RCC 7860 (cell line): ENCODE measurements at places on chromosomes 1 and 21.
A peak's percentile ranks its signal among the peaks of the same experiment; 100 is the strongest.

DNA sequence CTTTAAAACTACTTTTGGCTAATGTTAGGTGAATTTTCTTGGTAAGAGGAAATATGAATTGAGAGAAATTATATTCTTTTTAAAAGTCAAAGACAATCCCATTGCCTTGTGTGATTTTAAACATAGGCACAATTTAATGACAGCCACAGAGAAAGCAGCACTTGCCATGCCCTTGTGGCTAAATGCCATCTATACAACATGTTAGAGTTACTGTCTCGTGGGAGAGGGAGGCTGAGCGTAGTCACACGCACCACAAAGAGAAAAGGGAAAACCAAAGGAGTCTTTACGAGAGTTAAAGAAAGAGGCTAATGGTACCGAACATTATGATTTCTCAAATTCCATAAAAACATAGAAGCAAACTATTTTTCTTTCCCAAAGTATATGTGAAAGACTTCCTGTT lies 537.9 kb downstream of the PTPRC start:
- DNase-seq = no peak

GRCh38 chr1:98704971-98705370 lies 43.5 kb downstream of the SNX7 start:
- no peak for DNase-seq

DNA sequence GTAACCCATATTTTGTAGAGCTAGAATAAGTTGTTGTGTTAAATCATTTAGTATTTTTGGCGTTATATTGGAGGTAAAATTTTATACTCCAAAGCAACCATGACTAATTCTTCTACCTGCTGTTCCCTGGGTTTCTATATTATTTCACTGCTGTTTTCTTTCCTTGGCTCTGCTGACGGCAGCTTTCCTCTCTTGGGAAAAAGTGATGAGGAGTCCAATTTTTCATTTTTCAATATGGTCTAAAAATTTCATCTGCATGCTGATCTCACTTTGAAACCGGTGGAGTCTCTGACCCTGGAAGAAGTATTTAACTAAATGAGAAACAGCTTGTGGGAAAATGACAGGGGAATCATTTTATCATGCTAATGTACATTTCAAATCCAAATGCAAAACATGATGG lies 110.2 kb downstream of the IFI44 start:
- DNase-seq = no peak

- DNase-seq = no peak
Observed at GRCh38 chr1:220271706-220272046, 577 bp downstream of the RAB3GAP2 start.

GRCh38 chr1:113269168-113269963 lies 120.9 kb upstream of the MAGI3 start:
- DNase-seq = no peak

- DNase-seq = no peak
Observed at GRCh38 chr1:45381243-45381642, 41.0 kb upstream of the MUTYH start.

DNA sequence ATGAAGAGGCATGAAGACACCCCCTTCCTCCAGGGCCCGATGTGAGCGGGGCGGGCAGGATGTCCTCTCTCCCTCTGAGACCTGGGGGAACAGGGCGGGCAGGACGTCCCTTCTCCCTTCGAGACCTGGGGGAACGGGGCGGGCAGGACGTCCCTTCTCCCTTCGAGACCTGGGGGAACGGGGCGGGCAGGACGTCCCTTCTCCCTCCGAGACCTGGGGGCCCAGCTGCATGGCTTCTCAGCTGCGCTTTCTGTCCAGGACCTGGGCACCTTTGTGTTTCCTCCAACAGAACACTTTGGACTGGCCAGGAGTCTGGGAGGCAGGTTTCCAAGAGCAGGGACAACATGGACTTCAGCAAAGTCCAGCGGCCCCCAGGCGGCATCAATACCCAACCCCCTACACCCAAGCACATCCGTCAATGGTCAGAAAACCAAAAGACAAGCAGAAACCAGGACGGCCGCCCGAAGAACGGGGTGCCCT lies 30.8 kb upstream of the ADARB1 start:
- no peak for DNase-seq

GRCh38 chr1:26045722-26046245 lies at the start of gene SLC30A2:
Gene SLC30A2 (minus strand): TSS chr1:26046118. CDS start chr1:26045896, 222 bp downstream.
- DNase-seq = no peak

GRCh38 chr1:70465911-70466310 lies 54.8 kb downstream of the CTH start:
- no peak for DNase-seq

DNA sequence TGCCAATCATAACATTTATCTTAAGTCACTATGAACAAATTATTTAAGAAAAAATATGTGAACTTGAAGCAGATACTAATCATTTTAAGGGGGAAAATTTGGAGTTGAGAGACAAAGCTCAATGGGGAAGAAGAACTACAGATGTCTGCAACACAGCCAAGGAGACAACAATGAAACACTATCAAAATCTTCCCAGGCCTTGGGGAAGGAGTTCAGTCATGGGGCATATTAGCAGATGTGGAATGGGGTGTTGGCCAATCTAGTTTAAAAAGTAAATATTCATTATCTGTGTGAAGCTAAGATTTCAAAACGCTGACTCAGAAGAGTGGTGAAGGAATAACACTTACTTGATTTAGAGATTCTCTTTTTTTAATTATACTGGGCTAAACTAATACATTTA lies 671.6 kb upstream of the ZP4 start:
- DNase-seq = no peak

DNA sequence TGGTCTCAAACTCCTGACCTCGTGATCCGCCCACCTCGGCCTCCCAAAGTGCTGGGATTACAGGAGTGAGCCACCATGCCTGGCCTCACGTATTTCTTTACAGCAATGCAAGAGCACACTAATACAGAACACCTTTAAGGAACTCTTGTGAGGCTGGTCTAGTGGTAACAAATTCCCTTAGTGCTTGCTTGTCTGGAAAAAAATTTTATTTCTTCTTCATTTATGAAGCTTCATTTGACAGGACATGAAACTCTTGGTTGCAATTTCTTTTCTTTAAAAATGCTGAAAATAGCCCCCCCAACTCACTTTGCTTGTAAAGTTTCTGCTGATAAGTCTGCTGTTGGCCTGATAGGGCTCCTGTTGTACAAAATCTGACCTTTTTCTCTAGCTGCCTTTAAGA lies 248.8 kb downstream of the SMYD3 start:
- no peak for DNase-seq

DNA sequence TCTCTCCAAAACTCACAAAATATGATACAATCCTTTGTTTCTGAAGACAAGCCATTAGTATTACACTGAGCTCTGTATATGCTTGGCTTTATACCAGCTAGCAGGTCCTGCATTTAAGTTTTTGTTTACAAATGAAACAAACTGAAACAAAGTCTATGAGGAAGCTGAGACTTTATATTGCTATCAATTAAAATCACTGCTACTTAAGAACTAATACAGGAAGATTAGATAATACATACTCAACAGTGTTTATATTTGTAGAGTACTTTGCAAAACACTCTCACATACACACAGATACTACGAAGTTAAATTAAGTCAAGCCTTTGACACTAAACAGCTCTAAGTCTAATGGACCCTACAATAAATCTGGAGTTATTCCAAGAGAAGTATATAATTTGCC lies 247.4 kb downstream of the CRB1 start:
- DNase-seq = no peak

- DNase-seq = no peak
Observed at GRCh38 chr1:218490406-218490922, 145.3 kb downstream of the TGFB2 start.

DNA sequence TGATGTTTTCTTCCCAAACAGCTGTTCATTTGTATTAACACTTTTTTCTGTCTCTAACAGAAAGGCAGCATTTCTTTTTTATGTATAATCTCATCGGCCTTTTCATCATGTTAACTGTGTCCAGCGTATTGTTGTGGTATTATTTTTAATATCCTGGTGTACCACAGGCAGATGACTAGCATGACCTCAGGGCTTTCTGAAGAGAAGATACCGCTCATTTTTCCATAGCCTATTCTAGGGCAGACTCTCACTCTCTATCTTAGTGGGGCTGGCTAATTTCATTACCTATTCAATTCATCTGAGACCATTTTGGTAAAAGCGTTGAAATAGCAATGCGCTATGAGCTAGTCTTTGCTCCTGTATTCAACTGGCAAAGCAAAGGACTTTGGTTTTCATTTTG lies 209.9 kb downstream of the SDCCAG8 start:
- DNase-seq = no peak

- DNase-seq = no peak
Observed at GRCh38 chr1:209751627-209752231, 4.1 kb upstream of the TRAF3IP3 start.

DNA sequence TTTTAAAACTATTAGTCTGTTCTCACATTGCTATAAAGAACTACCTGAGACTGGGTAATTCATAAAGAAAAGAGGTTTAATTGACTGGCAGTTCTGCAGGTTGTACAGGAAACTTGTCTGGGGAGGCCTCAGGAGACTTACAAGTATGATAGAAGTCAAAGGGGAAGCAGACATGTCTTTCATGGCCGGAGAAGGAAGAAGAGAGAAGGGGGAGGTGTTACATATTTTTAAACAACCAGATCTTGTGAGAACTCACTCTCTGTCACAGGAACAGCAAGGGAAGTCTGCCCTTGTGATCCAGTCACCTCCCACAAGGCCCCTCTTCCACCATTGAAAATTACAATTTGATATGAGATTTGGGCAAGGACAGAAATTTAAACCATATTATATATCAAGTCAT lies 55.9 kb downstream of the CLIC4 start:
- no peak for DNase-seq

DNA sequence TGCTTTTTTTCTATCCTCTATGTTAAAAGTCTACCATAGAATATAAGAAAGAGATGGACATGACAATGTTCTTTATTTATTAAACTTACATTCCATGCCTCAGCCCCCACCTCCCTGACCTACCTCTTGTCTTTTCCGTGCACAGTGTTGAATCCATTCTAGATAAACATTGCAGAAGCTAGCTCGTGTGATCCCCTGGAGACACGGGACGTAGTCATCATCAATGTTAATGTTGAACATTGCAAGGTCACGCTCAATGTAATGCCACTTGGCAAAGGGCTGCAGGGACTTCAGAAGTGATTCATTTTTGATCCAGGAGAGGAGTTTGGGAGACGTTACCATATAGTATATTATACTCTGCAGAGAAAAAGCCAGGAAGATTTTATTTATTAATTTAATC lies 66.4 kb downstream of the NTPCR start:
- no peak for DNase-seq

- no peak for DNase-seq
Observed at GRCh38 chr1:145795257-145795881, 28.5 kb downstream of the RNF115 start.

DNA sequence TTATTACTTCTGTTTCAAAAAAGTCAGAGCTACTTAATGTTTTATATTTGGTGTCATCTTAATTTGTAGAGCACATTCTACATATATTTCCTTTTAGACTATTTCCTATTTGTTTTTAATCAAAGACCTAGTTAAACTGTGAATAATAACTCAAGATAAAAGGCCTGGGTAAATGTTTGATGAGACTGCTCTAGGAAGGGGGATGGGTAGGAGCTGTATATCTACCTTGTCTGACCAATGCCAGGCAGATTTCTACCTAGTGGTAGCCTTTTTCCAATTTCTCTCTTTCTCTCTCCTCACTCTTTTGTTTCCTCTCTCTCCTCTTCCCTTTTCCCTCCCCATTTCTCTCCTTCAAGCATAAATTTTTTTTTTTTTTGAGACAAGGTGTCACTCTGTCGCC lies 31.9 kb upstream of the IVNS1ABP start:
- DNase-seq = no peak

DNA sequence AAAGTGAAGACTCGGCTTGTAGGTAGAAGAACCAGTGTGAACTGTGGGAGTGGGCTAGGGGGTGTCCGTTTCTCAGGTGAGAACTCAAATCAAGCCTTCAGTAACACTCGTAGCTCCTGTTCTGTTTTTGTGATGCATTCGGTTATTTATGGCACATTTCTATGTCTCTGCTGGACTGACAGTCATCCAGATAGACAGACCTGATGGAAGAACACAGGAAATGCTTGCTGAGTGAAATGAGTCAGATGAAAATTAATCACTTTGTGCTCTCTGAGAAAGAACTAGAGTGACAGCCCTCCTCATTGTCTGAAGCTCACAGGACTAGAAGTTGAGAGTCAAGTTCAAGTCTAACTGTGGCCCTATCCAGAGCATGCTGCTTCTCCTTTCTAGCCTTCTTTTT lies 360.1 kb upstream of the PLXNA2 start:
- peak; percentile 39 for DNase-seq

GRCh38 chr1:231188768-231189167 lies 26.9 kb downstream of the TRIM67 start:
- DNase-seq = no peak

GRCh38 chr1:53577761-53578100 lies 118.5 kb downstream of the DMRTB1 start:
- no peak for DNase-seq

GRCh38 chr1:115604508-115604907 lies 37.3 kb upstream of the VANGL1 start:
- no peak for DNase-seq

GRCh38 chr21:38839328-38840286 lies 33.9 kb downstream of the ETS2 start:
- DNase-seq = peak; percentile 97

DNA sequence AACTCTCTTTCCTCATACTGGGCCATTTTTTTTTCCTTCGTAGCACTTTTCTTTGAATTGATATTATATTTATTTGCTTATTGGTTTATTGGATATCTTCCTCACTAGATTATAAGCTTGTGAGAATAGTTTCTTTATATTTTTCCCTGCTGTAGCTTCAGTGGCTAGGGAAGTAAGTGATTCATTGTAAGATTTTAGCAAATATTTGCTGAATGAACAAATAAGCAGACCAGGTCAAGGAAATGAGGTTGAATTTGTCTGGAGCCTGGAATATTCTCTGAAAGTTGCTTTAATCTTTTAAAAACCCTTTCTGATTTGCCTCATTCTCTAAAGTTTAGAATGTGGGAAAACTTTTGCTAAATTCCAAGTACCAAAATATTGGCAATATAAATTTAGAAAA lies 80.2 kb downstream of the RABGAP1L start:
- no peak for DNase-seq
